ENCODE measurements at places on chromosomes 7 and 10.

GRCh38 chr10:373015-373414 lies 237.8 kb downstream of the ZMYND11 start:
- DNase-seq: no peak

DNA sequence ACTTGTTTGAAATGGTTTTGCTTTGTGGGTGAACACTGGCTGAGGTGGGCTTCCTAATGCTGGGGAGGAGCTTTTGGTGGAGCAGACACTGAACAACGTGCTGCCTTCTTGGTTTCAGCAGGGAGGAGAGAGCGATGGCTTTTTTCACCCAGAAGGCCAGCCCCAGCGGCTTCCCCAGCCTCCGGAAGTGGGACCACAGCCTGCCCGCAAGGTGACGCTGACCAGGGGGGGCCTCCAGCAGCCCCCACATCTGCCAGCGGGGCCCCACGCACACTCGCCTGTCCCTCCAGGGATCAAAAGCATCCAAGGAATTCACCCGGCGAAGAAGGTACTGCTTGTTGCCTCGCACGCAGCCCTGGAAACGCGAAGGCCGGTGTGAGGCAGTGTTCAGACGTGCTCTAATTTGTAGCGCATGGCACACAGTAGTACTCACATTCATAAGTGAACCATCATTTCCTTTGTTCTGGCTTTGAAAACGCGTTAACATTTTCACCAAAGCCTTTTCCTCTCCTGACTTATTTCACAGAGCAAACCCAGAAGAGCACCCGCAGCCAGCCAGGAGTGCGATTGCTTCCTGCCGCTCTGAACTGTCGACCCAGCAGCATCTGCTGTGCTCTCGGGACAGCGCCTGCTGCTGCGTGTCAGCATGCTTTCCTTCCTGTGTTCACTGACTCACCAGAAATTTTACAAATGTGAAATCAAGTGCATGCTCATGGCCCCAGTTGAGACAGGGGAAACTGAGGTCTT lies 48.4 kb downstream of the SHH start:
- DNase-seq: peak; percentile 63

- no peak for DNase-seq
These were observed 55.3 kb upstream of the GRB10 start for GRCh38 chr7:50837965-50838364.

DNA sequence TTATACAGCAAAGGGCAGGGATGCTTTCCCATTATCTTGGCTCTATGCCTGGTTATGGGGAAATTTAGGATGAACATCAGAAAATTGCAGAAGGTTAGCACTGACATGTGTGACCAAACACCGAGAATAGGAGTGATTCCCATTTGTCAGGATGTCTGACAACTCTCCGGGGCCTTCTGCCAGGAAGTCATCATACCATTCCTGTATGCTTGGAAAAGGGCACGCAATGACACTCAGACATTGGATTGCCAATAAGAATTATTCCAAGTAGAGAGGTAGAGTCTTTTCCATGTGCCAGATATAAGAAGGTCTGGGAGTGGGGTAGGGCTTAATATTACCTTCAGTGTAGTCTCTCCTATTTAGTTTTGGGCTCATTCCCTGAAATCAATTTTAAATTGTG lies 82.3 kb downstream of the MTPN start:
- no peak for DNase-seq

GRCh38 chr10:7756360-7756992 lies 31.3 kb downstream of the KIN start:
- peak; percentile 6 for DNase-seq

DNA sequence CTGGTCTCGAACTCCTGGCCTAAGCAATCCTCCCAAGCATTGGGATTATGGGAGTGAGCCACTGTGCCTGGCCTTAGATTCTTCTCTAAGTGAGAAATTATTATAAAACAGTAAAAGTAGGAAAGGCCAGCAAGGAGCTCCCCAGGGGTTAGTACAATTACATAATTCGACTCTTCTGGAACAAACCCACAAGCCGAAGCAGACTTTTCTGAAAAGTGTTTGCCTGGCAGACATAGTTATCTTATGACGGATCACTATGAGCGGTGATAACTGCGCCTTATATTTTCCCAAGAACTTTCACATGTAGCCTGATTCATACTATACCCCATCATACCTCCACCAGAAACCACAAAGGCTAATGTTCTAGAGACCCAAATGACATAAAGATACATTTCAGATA lies 30.2 kb upstream of the SH3PXD2A start:
- DNase-seq: no peak

DNA sequence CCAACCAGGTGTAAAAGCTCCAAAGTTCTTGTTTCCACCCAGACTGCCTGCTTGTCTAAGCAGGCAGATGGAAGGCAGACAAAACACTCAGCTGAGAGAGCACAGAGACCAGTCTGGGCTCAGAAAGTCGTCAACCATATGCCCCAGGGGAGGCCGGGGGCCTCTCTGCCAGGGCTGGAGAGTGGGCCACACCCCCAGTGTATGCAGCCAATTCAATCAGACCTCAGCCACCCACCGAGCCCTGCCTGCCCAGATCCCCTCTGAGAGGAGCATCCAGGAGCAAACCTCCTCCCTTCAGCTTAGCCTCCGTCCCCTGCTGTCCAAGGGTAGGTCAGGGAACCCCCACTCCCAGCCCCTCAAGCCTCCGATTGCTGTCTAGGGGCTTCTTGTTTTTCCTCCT lies 196.3 kb downstream of the LSM5 start:
- DNase-seq: no peak

DNA sequence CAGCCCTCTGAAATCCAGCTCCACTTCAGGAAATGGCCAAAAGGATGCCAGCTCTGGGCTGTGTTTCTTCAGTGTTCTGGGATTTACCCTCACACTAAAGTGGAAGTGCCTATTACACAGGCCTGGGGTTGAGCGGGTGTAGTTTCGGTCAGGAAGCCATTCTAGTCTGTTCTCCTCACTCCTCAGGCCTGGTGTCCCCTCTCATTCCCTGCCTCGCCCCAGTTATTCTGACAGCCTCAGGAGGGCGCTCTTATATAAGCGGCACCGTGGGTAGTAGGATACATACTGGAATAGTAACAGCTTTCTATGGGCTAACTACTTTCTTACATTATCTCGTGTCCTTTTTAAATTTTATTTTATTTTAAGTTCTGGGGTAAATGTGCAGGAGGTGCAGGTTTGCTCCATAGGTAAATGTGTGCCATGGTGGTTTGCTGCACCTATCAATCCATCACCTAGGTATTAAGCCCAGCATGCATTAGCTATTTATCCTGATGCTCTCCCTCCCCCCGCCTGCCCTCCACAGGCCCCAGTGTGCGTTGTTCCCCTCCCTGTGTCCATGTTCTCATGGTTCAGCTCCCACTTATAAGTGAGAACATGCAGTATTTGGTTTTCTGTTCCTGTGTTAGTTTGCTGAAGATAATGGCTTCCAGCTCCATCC lies 12.2 kb upstream of the LGI1 start:
- DNase-seq: no peak
